ENCODE measurements at places on chromosomes 12 and 14.
A peak's percentile ranks its signal among the peaks of the same experiment; 100 is the strongest.

DNA sequence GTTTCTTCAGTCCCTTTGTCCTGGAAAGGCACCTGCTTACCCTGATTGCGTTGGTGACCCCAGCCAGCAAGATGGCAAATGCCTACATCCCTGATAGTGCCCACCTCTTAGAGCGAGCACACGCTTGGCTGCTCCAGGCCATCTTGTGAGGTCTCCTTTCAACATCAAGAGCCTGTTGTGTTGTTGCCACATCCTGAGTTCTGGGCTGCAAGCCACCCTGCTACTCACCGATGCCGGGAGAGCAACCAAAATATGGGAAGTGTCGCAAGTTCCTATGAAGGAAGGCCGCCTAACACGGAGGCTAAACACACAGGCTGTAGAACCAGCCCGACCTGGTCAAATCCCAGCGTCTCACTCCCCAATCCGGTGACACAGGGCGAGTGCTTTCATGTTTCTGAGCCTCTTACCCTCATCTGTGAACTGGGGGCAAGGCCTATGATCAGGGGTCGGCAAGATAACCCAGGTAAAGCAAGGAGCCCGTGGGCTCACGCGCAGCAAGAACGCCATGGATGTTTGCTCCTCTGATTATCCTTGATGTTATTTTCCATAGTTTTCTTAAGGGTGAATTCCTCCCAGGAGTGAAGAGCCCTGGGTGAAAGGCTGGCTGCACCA lies 98.4 kb downstream of the LGMN start:
- no peak for DNase-seq

GRCh38 chr14:95041477-95042020 lies 115.8 kb downstream of the DICER1 start:
- no peak for DNase-seq

DNA sequence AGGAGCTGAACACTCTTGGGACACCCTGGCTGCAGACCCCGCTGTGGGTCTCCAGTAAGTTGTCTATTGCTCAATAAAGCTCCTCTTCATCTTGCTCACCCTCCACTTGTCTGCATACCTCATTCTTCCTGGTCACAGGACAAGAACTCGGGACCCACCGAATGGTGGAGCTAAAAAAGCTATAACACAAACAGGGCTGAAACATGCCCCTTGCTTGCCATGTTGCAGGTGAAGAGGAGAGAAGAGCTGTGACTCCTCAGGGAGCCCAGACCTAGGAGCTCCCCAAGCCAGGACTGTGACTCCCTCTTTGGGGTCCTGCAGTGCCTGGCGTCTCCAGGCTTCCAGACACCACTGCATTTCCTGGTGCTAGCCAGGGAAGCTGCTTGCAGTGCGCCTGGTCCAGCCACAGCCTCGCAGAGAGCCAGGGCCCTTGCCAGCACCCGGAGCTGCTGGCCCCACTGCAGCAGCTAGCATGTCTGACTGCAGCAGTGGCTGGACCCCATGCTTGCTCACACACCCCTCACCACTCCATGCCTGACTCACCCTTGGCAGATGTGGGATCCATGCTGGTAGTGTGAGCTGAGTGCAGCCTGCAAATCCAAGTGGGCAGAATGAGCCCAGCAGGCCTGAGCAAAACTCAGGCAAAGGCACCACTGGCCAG lies 37.1 kb upstream of the OR5AU1 start:
- DNase-seq = no peak

GRCh38 chr12:6199531-6200255 lies 507 bp upstream of the CD9 start:
- DNase-seq = no peak

DNA sequence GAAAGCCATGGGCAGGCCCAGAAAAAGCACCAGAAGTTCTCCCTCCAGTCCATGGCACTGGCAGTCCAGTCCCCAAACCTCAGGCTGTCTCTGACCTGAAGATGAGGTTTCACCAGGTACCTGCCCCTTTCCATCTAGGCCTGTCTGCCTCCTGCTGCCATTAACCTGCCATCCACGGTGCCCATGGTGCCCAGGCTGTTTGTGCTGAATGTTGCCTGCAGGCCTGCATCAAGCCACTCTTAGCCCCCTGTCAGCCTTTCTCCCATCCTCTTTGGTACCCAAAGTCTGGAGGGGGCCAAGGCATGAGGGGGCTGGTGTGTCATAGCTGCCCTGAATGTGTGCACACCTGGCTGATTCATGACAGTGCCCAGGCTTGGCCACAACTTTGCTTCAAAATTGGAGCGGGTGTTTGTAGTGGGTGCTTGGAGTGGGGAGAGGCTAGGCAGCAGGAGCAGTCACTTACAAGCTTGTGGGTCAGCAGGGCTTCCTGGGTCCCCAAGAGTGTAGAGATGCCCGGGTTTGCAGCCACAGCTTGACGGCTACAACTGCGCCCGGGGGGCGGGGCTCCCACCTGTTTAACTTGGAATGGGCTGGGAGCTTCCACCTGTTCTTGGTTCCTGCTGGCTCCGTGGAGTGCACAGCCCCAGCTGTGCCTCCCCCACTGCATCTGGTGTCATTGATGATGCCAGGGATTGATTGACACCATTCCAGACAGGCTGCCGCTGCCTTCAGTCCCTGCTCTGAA lies 88.5 kb downstream of the GPHN start:
- no peak for DNase-seq

- no peak for DNase-seq
These were observed 1.3 kb upstream of the TBX5 start for GRCh38 chr12:114406984-114407841.

GRCh38 chr12:75478116-75478794 lies 2.3 kb upstream of the GLIPR1 start:
- no peak for DNase-seq

GRCh38 chr12:115755725-115756085 lies 521.8 kb downstream of the MED13L start:
- no peak for DNase-seq

GRCh38 chr12:88977115-88977514 lies 375.2 kb downstream of the DUSP6 start:
- no peak for DNase-seq

GRCh38 chr12:58081488-58081887 lies 140.1 kb downstream of the ATP23 start:
- DNase-seq = no peak

- no peak for DNase-seq
These were observed 125.3 kb upstream of the HIF1A start for GRCh38 chr14:61569812-61570548.

GRCh38 chr14:103683139-103683538 lies 32.1 kb downstream of the XRCC3 start:
- DNase-seq = no peak

GRCh38 chr12:124625867-124626675 lies 58.7 kb upstream of the NCOR2 start:
- peak; percentile 59 for DNase-seq

DNA sequence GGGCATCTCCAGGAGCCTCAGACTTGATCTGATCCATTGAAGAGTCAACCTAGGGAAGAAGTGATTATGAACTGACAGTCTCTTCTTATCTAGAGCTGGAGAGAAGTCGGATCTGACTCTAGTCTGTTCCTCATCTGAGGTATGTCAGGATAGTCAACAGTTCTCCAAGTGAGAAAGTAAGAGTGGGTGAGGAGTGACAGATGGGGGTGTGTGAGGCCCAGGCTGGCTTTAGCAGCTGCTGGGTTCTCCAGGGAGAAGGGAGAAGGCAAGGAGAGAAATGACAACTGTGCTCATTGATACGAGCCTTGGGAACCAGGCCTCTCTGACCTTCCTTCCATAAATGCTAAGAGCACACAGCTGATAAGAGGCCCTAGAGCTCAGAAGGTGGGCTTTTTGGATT lies 53.3 kb downstream of the IRAK3 start:
- no peak for DNase-seq
